Astrocyte of the spinal cord (primary cell): ENCODE measurements at places on chromosomes 11 and 22.
A peak's percentile ranks its signal among the peaks of the same experiment; 100 is the strongest.

GRCh38 chr11:130737866-130738431 is 178.3 kb downstream of the SNX19 start:
- peak; percentile 77 for DNase-seq

GRCh38 chr11:123616505-123617198 is 37.8 kb downstream of the SCN3B start:
- DNase-seq: peak; percentile 37

GRCh38 chr11:105911454-105911853 is 110.6 kb downstream of the MSANTD4 start:
- no peak for DNase-seq

DNA sequence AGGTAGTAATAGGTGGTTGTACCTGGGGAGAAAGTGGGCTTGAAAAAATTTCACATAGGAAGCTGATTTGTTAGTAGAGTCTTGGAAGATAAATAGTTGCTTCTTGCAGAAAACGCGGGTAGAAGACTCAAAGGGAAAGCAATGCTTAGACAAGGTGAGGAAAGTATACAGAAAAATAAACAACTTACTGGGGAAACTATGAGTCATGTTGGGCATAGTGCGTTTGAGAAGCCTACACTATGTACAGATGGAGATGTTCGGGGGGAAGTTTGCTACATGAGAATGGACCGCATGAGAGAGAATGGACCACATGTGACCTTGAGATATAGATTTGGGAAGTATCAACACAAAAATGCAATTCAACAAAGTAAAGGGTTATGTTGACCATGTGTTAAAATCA is 86.7 kb upstream of the DDI1 start:
- no peak for DNase-seq

DNA sequence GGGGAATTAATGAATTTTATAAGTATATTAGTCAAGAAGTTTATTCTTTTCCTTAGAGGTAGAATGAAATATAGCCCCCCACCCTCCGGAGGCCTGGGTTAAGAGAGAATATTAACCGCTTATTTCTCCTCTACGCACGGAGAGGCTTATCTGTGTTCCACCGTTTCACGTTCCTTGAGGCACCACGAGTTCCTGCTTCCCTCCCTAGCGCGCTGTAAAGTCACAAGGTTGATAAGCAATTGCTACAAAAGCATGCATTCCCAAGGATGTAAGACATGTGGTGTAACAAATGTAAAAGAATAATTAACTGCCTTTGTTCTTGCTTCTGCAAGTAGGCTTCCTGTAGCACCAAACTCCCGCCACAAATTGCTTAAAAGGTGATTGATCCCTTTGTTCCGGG is 1.5 kb upstream of the ANKRD42 start:
- no peak for DNase-seq

DNA sequence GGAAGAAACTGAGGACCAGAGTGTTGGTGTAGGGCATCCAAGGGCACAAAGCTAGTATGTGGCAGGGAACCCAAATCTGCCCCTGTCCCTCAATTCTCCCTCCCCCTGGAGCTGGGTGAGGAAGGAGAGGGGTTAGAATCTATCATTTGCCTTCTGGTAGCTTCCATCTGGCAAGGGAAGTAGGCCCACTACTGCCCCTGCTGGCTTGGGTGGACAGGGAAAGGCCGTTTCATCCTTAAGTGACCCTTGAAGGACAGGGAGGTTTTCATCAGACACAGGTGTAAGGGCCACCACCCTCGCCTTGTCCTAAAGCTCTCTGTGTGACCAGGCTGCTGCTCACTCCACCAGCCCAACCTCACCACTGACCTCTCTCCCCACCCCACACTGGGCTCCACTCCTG is 22.1 kb downstream of the NECTIN1 start:
- no peak for DNase-seq

GRCh38 chr11:102187416-102188151 is 77.3 kb downstream of the YAP1 start:
- peak; percentile 61 for DNase-seq

GRCh38 chr22:30416403-30416802 is 9.2 kb upstream of the MTFP1 start:
- DNase-seq: peak; percentile 21

GRCh38 chr22:21725956-21726649 is 9.5 kb downstream of the YPEL1 start:
- no peak for DNase-seq

- peak; percentile 46 for DNase-seq
Observed at GRCh38 chr11:110948112-110948511, 235.9 kb upstream of the ARHGAP20 start.

DNA sequence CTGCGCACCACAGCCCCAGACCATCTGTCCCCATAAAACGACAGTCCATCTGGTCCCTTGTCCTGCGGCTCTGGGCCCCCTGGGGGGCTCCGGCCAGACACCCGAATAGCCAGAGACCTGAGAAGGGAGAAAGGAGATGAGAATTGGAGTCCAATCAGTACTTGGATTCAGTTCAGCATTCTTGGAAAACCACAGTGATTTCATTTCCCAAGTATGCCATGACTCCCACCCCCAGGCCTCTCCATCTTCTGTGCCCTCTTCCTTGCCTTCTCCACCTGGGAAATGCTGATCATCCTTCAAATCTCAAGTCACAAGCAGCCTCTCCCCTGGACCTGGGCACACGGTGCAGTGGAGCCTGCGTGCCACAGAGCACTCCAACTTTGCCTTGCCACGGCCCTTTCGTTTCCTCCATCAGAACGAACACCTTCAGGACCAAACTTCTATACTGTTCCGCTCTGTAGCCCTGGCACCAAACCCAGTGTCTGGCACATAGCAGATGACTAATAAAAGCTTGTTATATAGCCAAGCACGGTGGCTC is 10.9 kb upstream of the MFNG start:
- DNase-seq: peak; percentile 93

DNA sequence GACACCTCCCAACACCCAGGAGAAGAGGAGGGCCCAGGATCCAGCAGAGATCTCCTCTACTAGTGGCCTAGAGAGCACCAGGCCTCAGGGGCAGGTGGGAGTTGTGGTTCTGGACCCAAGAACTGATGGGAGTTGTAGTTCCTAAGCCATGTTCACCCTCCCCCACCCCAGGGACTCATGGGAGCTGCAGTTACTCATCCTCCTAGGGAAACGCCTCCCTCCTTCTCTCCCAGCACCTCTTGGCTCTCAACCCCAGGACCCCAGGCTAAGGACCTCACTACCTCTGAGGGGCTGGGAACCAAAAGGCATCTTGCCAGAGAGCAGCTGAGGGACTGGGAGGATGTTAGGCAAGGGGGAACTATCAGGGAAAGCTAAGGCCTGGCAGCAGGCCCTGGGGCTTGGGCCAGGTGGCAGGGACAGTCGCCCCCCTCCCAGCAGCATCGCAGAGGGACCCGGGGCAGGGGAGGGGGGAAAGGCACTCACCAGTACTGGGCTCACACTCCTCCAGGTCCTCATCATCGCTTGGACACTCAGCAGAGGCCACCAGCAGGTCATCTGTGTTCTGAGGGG is 28.9 kb downstream of the SLC22A12 start:
- peak; percentile 16 for DNase-seq

DNA sequence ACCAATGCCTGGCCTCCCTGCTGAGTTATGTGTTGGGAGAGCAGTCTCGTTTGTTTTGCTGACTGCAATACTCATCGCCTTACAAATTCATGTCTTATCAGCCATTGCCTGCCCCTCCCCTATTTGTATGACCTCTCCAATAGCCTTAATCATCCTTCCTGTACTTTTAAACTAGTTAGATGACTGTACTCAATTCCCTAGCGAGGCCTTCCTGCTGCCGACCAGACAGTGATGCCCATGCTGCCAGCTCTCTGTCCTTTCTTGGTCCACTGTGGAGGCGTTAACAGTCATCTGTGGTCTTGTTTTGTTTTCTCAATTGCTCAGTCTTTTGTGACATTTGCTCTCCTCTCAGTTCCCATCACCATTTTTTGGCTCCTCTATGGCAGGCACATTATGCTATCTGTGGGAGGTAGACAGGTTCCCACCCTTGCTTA is 20.3 kb upstream of the YPEL1 start:
- peak; percentile 74 for DNase-seq

DNA sequence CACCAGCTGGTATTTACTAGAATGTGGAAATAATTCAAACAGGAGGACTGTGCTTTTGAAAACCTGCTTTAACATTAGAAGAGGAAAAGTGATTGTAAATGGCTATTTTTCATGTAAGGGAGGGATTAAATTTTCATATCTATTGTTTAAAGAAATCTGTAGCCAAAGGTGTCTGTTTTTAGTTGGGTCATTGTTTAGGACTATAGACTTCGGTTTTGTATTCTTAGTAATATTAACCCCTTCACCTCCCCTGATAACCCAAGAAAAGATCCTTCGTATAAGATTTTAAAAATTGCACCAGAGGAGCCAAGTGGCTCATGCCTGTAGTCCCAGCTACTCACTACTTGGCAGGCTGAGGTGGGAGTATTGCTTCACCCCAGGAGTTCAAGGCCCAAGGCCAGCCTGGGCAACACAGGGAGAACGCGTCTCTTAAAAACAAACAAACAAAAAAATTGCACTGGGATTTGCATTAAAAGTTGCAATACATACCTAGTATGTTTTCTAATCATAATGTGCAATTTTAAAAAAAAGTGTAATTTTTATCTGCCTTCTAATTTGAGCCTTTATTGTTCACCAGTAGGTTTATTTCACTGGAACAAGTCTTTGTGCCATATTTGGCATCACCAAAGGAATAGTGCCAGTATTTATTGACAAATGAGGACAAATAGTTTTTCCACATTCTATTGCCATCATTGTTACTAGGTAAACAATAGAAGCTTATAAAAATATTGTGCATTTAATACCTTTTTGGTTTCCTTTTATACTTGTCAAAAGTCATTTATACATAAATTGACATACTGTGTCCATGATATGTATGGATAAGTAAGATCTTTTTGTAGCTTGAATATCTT is 34.3 kb downstream of the MTMR3 start:
- no peak for DNase-seq

GRCh38 chr11:34051349-34052035 is at the start of gene CAPRIN1:
Gene CAPRIN1 (plus strand): TSS chr11:34051731. CDS start chr11:34052421, 690 bp downstream.
- DNase-seq: peak; percentile 88

GRCh38 chr22:19687561-19688300 is 26.6 kb upstream of the SEPTIN5 start:
- DNase-seq: no peak

GRCh38 chr11:60193687-60194433 is 11.0 kb upstream of the MS4A6A start:
- peak; percentile 1 for DNase-seq

GRCh38 chr11:102464859-102465500 is 12.4 kb upstream of the TMEM123 start:
- no peak for DNase-seq

GRCh38 chr22:39545386-39546365 is 13.1 kb upstream of the RPS19BP1 start:
- DNase-seq: peak; percentile 36

DNA sequence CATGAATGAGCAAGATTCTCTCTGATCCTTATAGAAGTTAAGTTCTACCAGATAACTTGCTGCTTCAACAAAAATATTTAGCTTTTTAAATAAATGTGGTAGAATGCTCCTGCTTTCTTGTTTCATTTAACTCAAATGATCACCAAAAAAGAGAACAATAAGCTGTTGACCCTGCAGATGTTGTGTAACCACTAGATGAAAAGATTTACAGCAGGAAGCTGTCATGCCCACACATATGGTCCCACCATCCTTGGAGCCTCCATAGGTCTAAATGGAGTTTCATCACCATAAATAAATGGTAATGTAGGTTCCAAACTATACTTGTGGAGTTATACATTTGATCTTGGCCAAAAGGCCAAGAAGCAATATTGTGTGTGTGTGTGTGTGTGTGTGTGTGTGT is 118.8 kb downstream of the RRAS2 start:
- no peak for DNase-seq

DNA sequence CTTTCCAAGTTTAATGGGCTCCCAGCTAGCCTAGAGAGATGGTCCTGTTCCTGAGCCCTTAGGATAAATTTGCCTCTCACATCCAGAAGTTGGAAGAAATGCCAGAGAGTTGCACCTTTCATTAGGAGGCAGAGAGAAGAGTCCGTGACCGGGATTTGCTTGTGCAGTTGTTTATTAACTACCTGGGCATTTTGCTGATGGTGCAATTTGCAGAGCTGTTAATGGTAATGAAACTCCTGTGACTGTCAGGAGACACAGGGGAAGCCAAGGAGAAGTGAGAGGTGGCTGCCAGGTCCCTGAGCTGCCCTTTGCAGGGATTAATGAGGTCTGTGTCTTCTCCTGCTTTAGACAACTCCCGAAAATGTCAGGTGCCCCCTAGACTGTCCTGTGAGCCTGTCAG is 69.1 kb upstream of the B3GAT1 start:
- no peak for DNase-seq

DNA sequence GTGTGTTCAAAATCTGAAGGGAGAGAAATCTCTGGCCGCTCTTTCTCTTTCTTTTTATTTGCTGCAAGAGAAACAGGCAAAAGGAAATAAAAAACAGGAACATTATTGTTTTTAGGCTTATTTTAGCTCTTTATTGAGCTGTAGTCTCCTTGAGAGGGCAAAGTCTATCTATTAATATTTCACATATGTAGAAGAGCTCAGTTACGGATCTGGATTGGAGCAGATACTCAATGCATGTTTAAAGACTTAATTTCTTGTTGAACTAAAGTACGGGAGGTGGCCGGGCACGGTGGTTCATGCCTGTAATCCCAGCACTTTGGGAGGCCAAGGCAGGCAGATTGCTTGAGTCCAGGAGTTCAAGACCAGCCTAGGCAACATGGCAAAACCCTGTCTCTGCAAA is 78.4 kb upstream of the GDPD4 start:
- no peak for DNase-seq

GRCh38 chr11:2300936-2301630 is 635 bp downstream of the C11orf21 start:
- no peak for DNase-seq

DNA sequence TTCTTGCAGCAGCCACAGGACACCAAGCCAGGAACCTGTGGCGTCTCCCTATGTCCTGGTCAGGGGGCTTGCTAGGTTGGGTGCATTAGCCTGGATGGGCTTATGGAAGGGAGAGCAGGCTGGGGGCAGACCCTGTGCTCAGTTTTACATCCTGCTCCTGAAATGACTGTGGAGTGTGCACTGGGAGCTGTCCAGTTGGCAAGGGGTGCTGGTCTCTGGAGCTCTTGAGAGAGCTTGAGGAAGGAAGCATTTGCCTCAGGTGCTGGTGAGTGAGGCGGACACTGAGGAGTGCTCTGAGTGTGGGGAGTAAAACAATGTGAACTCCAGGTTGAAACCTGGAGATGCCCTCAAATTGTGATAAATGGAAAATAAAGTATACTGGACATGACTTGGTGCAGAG is 3.4 kb downstream of the SCGB1D4 start:
- DNase-seq: peak; percentile 36

- DNase-seq: no peak
Observed at GRCh38 chr11:33949252-33949913, 57.5 kb upstream of the LMO2 start.

GRCh38 chr22:48750826-48751440 is 1076.7 kb downstream of the BRD1 start:
- no peak for DNase-seq

DNA sequence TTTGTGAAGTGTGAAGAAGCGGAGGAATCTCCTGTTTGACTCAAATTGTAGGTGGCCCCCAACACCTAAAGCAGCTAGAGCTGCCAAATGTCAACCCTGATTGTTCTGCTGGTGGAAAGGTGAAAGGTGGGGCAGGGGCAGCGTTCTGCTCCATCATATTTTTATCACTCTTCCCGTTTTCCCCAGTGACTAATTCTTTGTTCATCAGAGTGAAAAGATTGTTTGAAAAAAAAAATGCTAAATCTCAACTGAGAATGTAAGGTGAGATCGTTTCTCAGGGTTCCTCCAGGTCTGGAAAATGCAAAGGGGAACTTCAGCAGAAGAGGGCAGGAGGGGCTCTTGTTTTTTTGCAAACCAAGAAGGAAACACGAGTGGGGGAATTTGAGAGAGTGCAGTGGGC is 137.7 kb downstream of the MN1 start:
- DNase-seq: no peak
